ENCODE measurements at places on chromosomes 6 and 20. TPM values are rescaled to one million over a fixed set of nuclear protein-coding genes. Genes with fewer than 3 reads are reported as not detected.

The FNDC11 gene
- polyA plus RNA-seq: 0.11 TPM

The HIVEP2 gene
- polyA plus RNA-seq: 22.5 TPM

The TP53TG5 gene
- polyA plus RNA-seq: 0.40 TPM

- no peak for DNase-seq
These were observed 327.2 kb upstream of the ZFP64 start for GRCh38 chr20:52518735-52519134.

DNA sequence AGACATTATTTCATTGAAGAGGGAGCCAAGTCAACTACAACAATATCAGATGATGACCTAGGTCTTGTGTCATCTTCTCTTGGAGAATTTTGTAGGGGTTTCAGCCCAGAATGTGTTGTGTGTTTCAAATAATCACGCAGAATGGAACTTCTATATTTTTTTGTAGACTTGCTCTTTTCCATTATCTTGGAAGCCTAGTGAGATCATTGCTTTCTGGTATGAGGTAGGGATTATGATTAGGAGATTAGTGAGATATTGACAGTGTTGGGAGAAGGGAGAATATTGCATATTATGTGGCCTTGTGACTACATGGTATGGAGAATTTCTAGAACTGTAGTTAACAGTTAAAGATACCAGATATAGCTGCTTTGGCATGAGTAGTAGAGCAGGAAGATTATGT is 423.6 kb upstream of the PLCB4 start:
- DNase-seq: peak; percentile 25
